OCI-LY7 (cell line): ENCODE measurements at places on chromosomes 5 and 9.

DNA sequence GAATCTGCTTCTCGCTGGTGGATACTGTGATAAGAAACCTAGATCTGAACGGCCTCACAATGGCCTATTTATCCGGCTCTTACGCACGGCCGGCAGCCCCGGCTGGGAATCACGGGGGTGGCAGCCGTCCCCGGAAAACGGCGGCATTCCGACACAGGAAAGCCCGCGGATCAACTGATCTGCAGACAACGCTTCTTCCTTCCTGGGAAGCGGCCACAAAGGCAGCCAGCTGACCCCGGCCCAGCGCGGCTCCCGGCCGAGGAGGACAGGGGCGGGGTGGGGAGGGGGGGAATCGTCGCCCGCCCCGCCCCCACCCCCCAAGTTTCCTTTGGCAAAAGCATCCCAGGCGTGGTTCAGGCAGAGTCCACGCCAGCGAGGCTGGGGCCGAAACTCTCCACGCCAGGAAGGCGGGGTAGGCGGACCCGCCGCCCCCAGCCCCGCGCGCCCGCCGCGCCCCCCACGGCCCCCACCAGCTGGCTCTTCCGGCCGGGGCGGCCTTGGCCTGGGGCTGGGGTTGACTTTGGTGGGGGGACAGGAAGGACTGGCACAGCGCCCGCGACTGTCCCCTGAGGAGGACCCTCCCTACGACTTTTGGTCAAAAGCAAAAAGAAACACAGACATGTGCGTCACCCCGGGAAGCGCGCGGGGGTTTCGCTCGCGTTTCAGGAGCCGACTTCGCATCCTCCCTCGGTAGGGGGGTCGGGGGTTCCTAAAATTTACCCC is 247.7 kb upstream of the ANKRD55 start:
- DNase-seq = peak; percentile 29

DNA sequence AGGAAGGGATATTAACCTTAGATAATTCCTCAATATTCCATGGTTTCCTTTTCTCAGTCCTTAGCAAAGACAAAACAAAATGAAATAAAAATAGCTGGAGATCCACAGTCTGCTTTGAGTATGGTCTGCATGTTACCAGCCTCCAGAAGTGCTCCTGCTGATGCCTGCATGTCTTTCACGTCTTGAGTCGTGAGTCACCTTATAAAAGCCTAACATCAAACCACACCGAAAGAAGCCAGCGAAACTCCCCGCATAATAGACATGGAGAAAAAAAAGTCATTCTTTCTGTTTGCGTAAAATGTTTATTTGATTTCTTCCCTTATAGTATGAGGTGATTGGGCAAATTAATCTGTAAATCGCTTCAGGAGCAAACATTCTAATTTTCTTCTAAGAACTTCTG is 380.5 kb downstream of the SLCO4C1 start:
- no peak for DNase-seq

DNA sequence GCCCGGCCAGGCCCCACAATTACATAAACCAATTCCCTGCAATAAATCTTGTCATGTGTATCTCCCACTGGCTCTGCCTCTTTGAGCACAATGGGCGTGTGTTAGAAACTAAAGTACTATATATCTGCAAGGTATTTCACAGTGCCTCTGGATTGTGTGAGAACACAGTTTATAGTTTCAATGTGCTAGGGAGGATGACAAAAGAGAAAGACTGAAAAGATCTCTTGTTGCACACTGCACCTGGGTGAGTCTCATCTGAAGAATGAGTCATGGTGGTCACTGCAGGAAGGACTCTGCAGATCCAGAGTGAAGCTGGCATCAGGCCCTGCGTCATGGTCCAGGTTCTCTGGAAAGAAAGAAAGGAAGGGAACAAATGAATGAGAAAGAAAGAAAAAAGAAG is 20.7 kb upstream of the CTSV start:
- DNase-seq = no peak

DNA sequence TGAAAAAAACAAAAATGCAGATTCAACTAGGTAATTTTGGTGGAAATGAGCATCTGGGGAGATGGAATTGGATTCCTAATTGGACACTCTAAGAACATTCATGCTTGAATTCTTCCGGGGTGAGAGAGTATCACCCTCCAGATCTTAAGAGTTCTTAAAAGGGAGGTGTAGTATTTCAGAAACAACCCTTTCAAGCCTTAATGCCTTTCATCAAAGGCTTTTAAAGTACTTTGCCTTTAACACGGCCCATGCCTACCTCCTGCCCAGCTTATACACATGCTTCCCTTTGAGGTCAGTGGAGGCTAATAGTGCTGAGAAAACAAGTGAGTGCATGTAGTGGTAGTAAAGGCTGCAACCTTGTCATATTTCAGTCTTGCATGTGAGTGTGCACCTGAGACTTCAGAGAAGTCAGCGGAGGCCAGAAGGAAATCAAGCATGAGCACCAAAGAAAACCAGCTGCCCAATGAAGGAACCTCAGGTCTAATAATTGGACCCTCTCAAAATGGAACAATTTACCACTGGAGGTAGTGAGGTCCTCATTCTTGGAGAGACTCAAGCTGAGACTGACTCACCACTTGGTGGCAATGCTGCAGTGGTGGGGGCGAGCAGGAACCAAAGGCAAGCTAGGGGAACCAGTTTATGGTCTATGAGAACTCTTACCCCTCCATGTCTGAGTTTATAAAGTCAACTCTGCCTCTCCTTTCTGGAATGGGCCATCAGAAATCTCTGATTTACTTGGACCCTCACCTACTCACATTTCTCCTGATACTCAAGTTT is 98.4 kb upstream of the GDNF start:
- no peak for DNase-seq

- no peak for DNase-seq
These were observed 21.0 kb upstream of the UBLCP1 start for GRCh38 chr5:159241946-159242552.

- DNase-seq = no peak
These were observed 533.8 kb upstream of the CLINT1 start for GRCh38 chr5:158392753-158393152.

- no peak for DNase-seq
These were observed 64.9 kb downstream of the PTTG1 start for GRCh38 chr5:160486573-160486972.
